ENCODE measurements at places on chromosomes 12 and 14. TPM values are rescaled to one million over a fixed set of nuclear protein-coding genes. Genes with fewer than 3 reads are reported as not detected.
A peak's percentile ranks its signal among the peaks of the same experiment; 100 is the strongest.

Gene DAO
- not detected for total RNA-seq

Gene SSPN
- 82.5 TPM for total RNA-seq

Gene KRT78
- total RNA-seq: not detected

Gene TPH2
- total RNA-seq: not detected

GRCh38 chr12:6953442-6954315, 2.5 kb downstream of the PTPN6 start:
- peak overlapping the region; percentile 46 for H3K27ac ChIP-seq
- DNase-seq: peak; percentile 69
- peak overlapping the region; percentile 41 for H3K4me3 ChIP-seq
- no peaks in the 10 kb centered on the region for H3K36me3 ChIP-seq
- H3K4me1 ChIP-seq: peaks cover 4% of the 10 kb centered on the region

DNA sequence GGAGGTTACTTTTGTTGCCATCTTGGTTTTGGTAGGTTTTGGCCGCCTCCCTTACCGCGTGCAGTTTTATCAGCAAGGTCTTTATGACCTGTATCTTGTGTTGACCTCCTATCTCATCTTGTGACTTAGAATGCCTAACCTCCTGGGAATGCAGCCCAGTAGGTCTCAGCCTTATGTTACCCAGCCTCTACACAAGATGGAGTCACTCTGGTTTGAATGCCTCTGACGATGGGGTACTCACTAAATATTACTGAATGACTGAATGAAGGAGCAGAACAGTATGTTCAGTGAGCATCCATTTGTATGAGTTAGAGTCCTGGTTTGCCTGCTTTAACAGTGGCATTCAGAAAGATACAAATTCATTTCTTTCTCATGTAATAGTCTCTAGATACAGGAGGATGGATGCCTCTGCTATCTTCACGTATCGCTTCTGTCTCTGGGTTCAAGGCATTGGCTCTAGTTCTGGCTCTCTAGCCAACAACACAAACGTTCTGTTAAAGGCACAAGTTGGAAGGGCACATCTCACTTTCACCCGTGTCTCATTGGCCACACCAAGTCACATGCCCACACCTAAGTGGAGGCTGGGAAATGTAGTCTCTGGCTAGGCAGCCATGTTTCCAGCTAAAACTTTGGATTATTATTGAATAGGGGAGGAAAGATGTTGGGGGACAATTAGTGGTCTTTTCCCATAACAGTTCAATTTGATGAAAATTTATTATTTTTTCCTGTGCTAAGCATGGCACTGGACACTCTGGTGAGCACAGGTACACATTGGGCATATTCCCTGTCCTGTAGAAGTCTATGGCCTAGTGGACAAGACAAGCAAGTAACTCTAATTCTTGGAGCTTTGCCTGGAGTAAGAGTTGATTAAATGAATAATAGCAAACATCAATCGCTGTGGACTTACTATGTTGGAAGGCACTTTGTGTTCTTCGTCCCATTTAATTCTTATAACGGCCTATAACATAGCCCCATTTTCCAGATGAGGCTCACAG, 75.2 kb upstream of the RPH3A start:
- DNase-seq: no peak
- H3K36me3 ChIP-seq: no peaks in the 10 kb centered on the region
- H3K4me1 ChIP-seq: no peaks in the 10 kb centered on the region
- H3K27me3 ChIP-seq: no peaks in the 10 kb centered on the region
- no peak overlapping the region for H3K27ac ChIP-seq

DNA sequence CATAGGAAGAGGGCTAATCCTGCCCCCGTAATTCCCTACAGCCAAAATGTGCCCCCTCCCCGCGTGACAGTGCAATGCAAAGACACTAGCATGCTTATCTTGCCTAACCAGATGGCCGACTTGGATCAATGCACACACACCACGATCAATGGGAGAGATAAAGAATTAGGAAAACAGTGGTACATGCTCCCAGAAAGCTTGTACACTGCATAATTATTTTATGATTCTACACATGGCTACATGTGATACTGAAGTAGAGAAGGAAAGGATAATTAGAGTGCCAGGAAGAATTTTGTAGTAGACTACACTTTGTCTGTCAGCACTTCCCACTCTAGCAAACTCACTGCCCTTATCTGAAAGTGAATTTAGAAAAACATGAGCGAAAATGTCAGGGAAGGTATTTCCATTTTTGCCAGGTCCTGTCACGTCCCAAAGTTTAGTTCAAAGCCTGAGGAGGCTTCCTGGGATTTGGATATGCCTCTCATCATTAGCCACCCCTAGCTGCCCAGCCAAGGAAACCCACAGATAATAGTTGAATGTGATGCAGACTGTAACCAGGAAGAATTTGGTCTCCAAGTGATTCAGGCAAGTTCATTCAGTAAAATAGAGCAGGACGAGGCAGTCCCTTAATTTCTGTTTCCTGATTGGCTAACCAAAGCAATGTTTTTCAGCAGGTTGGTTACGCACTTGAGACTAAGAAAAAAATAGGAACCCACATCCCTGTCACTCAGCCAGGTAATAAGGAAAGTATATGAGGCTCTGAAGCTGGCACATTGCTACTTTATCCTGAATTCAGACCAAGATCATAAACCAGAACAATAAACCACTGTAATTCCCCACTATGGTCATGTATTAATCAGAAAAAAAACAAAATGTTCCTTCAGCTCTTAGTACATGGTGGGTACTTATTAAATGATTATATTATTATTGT, 199.6 kb upstream of the OTX2 start:
- H3K4me1 ChIP-seq: no peaks in the 10 kb centered on the region
- no peak for DNase-seq
- no peak overlapping the region for H3K27ac ChIP-seq
- no peaks in the 10 kb centered on the region for H3K36me3 ChIP-seq

DNA sequence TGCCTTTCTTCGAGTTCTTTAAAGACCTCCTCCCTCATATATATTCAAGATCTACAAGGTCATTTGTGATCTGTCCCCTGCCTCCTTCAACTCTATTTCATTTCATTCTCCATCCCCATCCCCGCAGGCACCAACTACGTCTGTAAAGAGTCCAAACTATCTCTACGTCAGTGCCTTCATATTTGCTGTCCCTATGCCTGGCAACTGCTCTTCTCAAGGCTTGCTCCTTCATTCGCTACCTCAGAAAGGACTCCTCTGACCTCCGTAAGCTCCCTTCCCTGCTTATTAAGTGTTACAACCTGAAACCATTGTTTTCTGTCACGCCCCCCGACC, 650 bp downstream of the LLPH start:
- peak overlapping the region; percentile 81 for H3K27ac ChIP-seq
- H3K4me3 ChIP-seq: peak overlapping the region; percentile 84
- H3K27me3 ChIP-seq: no peaks in the 10 kb centered on the region
- H3K36me3 ChIP-seq: no peaks in the 10 kb centered on the region
- no peak for DNase-seq

DNA sequence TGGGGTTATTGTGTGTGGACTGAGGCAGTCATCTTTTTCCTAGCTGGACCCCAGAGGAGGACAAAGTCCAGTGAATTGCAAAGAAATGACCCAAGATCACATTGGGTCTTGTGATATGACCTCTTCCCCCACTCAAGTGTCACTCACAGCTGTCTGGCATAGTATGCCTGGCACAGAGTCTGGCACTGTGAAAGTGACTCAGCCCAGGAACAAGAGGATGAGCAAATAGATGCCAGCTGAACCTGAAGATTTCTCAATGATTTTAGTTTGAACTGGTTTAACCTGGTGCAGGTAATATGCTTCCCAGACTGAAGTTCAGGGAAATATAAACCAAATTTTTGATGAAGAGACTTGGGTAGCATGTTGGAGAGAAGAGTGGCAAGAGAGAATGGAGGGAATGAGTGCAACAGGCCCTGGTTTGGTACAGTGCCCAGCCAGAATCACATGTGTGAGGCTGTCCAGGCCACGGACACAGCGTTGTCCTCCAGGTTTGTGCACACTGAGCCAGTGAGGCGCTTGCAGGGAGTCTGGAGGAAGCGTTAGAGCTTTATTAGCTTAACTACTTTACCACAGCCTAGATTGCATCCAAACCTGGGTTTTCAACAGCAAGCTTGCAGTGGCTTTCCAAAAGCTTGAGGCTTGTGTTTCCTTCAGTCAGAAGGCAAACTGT, 332.9 kb downstream of the NUAK1 start:
- H3K4me3 ChIP-seq: no peak overlapping the region
- no peak overlapping the region for H3K27ac ChIP-seq
- DNase-seq: peak; percentile 42
- no peaks in the 10 kb centered on the region for H3K27me3 ChIP-seq
- H3K36me3 ChIP-seq: no peaks in the 10 kb centered on the region
- H3K4me1 ChIP-seq: no peaks in the 10 kb centered on the region

- no peak overlapping the region for H3K27ac ChIP-seq
- DNase-seq: no peak
- H3K36me3 ChIP-seq: no peaks in the 10 kb centered on the region
- H3K4me1 ChIP-seq: peaks cover 14% of the 10 kb centered on the region
- H3K27me3 ChIP-seq: no peaks in the 10 kb centered on the region
Measured at GRCh38 chr14:59377991-59378601, 87.1 kb downstream of the GPR135 start.

DNA sequence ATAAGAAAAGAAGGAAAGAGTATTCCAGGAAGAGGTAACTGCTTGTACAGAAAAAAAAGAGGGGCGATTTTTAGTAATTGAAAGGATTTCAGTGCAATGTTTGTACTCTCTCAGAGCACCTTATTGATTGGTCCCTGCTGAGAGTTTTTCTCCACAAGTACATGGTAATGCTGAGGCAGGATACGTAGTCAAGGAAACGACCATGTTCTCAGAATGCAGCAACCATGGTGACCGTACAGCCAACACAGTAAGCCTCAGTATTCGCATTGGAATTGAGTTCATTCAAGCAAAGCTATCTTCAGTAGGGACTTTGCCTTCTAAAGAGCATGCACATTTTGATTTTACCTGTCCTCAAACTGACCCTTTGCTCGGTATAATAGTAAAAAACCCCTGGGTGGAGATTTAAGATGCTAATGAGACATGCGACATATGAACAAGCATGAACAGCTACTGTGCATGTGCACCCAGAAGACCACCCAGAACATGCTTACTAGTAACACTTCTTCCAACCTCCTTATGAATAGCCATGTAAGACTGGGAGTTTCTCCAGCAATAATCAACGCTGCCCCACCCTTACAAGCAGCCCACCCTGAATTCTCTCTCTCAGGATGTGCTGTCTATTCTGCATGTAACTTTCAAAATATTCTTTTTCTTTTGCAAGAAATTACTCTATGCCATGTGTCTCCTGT, 6.2 kb upstream of the SLC41A2 start:
- H3K27ac ChIP-seq: no peak overlapping the region
- no peaks in the 10 kb centered on the region for H3K4me1 ChIP-seq
- no peaks in the 10 kb centered on the region for H3K36me3 ChIP-seq
- H3K4me3 ChIP-seq: no peak overlapping the region

DNA sequence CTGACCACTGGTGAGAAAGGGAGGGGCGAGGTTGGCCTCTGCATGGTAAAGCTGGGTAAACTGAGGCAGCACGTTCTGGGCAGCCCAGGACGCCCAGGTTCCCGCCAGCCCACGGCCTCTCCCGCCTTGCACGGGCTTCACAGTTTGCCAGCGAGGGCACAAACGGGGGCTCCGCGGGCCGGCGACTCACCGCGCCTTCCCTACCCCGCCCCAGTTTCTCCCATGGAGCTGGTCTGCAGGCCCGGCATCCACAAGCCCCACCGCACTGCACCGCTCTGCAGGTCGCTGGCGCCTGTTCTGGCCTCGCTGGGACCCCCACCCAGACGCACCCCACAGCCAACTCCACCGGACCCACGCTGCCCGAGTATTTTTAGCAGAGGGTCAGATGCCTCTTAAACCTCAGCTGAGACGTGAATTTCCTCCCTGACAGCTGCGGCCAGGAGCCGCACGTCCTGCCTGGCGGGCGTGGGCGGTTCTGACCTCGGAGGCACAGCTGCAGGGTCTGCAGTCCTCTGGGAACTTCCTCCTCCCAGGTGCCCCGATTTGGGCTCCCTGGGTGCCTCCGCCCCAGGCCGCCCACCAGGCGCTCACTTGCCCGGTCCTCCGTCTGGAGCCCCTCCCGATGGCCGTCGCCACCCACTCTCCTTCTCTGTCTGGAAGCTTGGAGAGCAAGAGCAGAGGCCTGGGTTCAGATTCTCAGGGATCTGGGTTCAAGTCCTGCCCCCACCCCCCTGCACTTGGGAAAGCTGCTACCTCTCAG, 29.5 kb upstream of the INF2 start:
- no peak overlapping the region for H3K27ac ChIP-seq
- no peak for DNase-seq
- peaks cover 18% of the 10 kb centered on the region for H3K27me3 ChIP-seq
- H3K36me3 ChIP-seq: no peaks in the 10 kb centered on the region
- H3K4me3 ChIP-seq: no peak overlapping the region
- H3K4me1 ChIP-seq: peaks cover 21% of the 10 kb centered on the region

- no peak for DNase-seq
- H3K27me3 ChIP-seq: peaks cover 3% of the 10 kb centered on the region
- H3K27ac ChIP-seq: no peak overlapping the region
- H3K4me3 ChIP-seq: no peak overlapping the region
Measured at GRCh38 chr12:108447168-108447832, 67.8 kb upstream of the FICD start.

DNA sequence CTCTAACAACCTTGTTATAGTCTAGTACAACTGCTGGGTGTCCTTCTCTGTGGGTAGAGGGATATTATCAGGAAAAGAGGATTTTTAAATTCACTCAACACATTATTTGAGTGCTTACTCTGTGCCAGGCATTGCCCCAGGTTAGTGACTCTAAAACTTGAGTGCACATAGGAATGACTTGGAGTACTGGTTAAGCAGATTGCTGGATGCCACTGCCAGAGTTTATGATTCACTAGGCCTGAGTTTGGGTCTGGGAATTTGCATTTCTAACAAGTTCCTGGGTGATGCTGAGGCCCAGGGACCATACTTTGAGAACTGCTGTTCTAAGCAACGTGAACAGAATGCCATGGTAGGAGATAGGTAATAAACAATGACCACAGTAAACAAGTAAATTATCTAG, 96.6 kb downstream of the CFAP54 start:
- H3K4me1 ChIP-seq: no peaks in the 10 kb centered on the region
- H3K27ac ChIP-seq: no peak overlapping the region
- no peaks in the 10 kb centered on the region for H3K27me3 ChIP-seq
- H3K36me3 ChIP-seq: no peaks in the 10 kb centered on the region
- DNase-seq: no peak

GRCh38 chr12:92703786-92704185, 997 bp downstream of the PLEKHG7 start:
- no peaks in the 10 kb centered on the region for H3K36me3 ChIP-seq
- H3K4me1 ChIP-seq: no peaks in the 10 kb centered on the region
- H3K4me3 ChIP-seq: no peak overlapping the region
- no peak overlapping the region for H3K27ac ChIP-seq
- no peaks in the 10 kb centered on the region for H3K27me3 ChIP-seq

GRCh38 chr12:121630791-121631355, 4.5 kb downstream of the ORAI1 start:
- no peak overlapping the region for H3K27ac ChIP-seq
- H3K36me3 ChIP-seq: no peaks in the 10 kb centered on the region
- H3K27me3 ChIP-seq: no peaks in the 10 kb centered on the region
- DNase-seq: no peak

- peak overlapping the region; percentile 95 for H3K27ac ChIP-seq
- peak overlapping the region; percentile 75 for H3K4me3 ChIP-seq
- peaks cover 22% of the 10 kb centered on the region for H3K4me1 ChIP-seq
Measured at GRCh38 chr12:109475993-109476806, 900 bp downstream of the KCTD10 start.

- DNase-seq: no peak
- H3K4me1 ChIP-seq: peaks cover 9% of the 10 kb centered on the region
- no peaks in the 10 kb centered on the region for H3K36me3 ChIP-seq
- no peak overlapping the region for H3K4me3 ChIP-seq
- H3K27ac ChIP-seq: no peak overlapping the region
- H3K27me3 ChIP-seq: no peaks in the 10 kb centered on the region
Measured at GRCh38 chr12:41917938-41918341, 226.7 kb downstream of the GXYLT1 start.

- no peaks in the 10 kb centered on the region for H3K4me1 ChIP-seq
- H3K27ac ChIP-seq: no peak overlapping the region
- H3K27me3 ChIP-seq: no peaks in the 10 kb centered on the region
- H3K36me3 ChIP-seq: no peaks in the 10 kb centered on the region
Measured at GRCh38 chr12:42810006-42810405, 220.5 kb upstream of the PRICKLE1 start.

Data from heart left ventricle (tissue), 16 donors.